ENCODE measurements at places on chromosomes 7 and 10.

DNA sequence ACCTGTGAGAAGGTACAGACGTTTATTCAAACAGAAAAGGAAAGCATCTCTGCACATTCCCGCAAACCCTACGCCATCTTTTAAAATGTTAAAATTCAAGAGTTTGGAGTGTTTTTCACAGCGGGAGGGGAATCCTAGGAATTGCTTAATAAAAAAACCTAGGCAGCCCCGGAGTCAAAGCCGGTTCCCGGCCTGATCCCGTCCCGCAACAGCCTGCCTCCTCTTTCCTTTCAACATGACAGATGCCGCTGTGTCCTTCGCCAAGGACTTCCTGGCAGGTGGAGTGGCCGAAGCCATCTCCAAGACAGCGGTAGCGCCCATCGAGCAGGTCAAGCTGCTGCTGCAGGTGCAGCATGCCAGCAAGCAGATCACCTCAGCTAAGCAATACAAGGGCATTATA lies 123.0 kb upstream of the VSTM2A start:
- DNase-seq: no peak

- DNase-seq: no peak
These were observed 106.6 kb downstream of the GAD2 start for GRCh38 chr10:26323219-26323618.

- no peak for DNase-seq
These were observed 117.0 kb upstream of the RET start for GRCh38 chr10:42959833-42960232.

DNA sequence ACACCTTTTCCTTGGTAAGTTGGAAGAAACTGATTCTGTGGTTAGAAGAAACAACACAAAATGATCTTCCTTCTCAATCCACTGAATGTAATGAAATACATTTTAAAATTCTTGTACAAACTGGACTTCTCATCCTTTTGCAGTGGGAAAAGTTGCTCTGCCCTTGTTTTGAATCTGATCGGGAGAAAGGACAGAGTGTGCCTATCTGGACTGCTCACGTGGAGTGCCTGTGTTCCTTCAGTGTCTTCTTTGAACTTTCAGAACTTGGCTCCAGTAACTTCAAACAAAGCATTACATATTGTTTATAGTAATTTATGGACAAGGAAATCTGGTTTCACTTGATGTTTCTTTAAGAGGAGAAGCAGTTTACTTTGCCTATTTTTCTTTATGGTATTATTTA lies 17.1 kb downstream of the SLC26A3 start:
- DNase-seq: no peak

GRCh38 chr10:70093335-70093944 lies 39.2 kb downstream of the AIFM2 start:
- no peak for DNase-seq

- DNase-seq: no peak
These were observed 389.4 kb upstream of the AUTS2 start for GRCh38 chr7:69208848-69209247.

DNA sequence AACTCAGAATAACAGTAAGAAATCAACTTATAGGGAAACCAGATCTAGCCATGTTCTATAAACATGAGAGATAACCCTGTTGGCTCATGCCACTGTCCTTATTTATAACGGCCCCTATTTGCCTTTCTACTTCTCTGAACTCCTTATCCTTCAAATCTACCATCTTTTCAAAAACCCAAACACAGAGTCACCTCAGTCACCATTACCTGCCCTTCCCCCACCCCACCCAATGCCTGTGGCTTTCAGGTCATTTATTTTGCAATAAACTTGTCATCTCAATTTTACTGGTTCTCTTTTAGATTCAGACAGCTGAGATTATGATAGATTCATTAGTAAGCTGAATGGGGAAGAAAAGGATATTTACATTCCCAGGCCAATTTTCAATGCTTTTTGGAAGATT lies 53.6 kb downstream of the KMT2C start:
- DNase-seq: no peak

- DNase-seq: no peak
These were observed 1080.4 kb downstream of the CNTNAP2 start for GRCh38 chr7:147197006-147197405.

GRCh38 chr7:44076101-44076895 lies 6.0 kb downstream of the POLM start:
- no peak for DNase-seq

DNA sequence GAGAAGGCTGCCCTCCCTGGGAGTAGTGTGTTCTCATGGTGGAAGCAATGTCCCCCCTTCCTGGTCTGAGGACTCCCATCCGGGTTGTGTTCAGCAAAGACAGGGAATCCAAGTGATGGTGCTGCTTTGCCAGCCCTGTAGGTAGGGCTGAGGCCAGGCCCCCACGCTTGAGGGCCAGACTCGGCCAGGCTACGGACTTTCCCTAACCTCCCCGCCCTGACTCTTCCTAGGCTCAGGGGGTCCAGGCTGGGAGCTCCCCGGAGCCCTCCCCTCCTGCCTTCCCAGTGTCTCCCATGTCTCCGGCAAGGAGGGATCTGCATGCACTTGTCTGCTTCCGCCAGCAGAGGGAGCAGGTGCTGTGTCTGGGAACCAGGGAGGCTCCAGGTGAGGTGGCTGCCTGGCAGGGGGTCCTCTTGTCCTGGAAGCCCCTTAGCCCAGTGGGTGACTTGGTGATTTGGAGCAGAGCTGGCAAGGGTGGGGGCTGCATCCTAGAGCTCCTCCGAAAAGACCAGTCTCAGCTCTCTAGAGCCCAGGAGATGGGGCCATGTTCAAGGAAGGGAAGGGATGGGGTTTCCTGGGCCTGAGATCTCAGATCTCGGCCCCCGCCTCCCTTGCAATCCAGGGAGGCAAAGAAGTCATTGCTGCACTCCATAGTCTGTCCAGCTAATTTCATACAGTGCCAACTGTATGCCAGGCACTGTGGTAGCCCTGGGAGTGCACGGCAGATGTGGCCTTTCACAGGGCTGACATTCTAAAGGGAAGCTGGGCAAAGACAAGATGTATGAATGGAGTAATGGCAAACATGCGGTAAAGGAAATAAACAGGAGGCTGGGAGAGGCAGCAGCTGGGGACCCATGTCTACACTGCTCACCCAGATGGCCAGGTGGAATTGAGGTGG lies 20.3 kb upstream of the SFRP5 start:
- no peak for DNase-seq

- DNase-seq: no peak
These were observed 57.7 kb downstream of the FAM13C start for GRCh38 chr10:59304521-59305097.

DNA sequence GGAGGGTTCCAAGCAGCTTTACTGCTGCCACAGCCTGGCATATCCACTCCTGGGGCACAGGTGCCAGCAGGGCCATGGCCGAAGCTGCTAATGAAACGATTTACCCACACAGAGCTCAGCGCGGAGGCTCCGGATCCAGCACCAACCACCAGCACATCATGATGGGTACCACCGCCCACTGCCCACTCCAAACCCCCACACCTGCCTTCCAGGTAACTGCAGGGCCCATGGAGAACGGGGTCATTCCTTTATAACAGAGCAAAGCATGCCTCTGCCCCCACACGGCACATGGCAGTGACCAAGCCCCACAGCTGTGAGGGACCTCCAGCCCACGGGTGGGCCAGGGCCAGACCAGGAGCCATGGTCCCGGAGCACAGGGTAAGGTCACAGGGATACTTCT lies 53.2 kb downstream of the EBF3 start:
- no peak for DNase-seq

GRCh38 chr10:102628451-102628911 lies 15.8 kb upstream of the TRIM8 start:
- no peak for DNase-seq

GRCh38 chr10:126502441-126502840 lies 114.2 kb upstream of the ADAM12 start:
- DNase-seq: no peak

- DNase-seq: no peak
These were observed 68.9 kb upstream of the CREB5 start for GRCh38 chr7:28343462-28343861.

DNA sequence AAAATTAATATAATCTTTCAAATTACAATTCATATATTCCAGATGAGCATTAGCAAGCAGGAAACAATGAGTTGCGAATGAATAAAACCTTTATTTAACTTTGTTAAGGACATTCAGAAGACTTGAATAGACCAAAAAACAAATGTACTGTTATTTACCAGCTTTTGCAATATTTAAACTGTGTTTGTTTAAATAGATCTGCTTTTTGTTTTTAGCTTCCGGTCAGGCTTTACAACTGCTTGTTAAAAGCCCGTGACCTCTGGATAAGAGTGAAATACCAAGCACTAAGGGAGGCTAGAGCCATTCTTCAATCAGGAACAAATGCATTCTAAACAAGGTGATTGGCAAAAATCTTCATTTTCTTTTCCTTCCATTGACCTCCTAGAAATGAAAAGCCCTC lies 184.9 kb upstream of the GNAI1 start:
- no peak for DNase-seq

DNA sequence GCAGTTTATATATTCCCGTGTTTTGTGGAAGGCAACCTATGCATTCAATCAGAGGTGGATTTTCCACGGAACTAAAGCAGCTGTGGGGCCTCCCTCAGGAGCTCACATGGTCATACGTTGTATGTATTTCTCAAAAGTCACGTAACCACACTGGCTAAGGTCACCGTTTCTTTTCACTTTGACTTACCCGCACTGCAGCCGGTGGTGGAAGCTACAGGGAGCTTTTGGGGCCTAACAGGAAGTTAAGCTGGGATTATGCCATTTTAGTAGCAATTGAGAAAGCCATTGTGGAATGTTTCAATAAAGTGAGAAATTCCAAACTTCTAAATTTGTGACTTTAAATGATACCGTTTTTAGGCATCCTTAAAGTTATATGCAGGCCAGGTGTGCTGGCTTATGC lies 111.2 kb upstream of the KLF6 start:
- no peak for DNase-seq

DNA sequence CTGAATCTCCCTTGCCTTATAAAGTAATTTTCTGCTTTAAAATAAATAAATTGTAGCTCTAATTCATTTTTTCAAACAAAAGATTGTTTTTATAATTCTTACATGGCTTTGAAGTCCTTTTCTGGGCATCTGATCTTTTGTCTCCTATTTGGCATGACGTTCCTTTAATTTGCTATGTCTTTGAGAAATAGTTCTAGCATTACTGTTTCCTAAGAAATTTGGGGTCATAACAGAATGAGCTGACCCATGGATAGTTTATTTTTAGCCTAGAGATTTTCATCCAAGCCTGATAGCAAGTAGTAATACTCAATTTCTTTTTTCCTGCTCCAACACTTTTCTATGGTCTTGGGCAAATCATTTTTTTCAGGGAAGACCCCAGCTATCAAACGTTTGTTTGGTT lies 31.4 kb downstream of the CCDC71L start:
- no peak for DNase-seq

- no peak for DNase-seq
These were observed 162.0 kb upstream of the PLXNA4 start for GRCh38 chr7:132738254-132738653.

- DNase-seq: no peak
These were observed 2.2 kb downstream of the STRA8 start for GRCh38 chr7:135235841-135236240.

All from SK-N-MC (cell line).